Activated T-cell treated with anti-CD3 and anti-CD28 coated beads for 48 hours (primary cell): ENCODE measurements at places on chromosomes 12 and 14.

DNA sequence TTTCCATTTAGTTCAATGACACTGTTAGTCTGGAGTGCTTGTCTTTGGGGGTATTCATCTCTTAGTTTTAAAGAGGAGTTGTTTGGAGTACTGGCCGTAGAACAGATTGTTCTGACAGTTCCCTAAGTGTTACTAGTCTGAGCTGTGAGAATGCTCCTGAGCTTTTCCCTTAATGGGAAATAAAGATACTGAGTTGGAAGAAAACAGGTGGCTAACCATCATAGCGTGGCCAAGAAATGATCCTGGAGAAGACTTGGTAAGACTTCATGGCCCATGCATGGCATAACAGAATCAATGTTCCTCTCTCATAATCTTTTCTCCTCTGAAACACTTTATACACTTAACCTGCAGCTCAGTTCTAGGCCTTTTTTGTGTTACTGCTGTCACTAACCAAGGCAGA lies 6.2 kb downstream of the CALM1 start:
- no peak for DNase-seq

- no peak for DNase-seq
These were observed 13.0 kb downstream of the FERMT2 start for GRCh38 chr14:52937869-52938268.

GRCh38 chr14:55028066-55028465 lies 1.0 kb downstream of the SOCS4 start:
- no peak for DNase-seq

DNA sequence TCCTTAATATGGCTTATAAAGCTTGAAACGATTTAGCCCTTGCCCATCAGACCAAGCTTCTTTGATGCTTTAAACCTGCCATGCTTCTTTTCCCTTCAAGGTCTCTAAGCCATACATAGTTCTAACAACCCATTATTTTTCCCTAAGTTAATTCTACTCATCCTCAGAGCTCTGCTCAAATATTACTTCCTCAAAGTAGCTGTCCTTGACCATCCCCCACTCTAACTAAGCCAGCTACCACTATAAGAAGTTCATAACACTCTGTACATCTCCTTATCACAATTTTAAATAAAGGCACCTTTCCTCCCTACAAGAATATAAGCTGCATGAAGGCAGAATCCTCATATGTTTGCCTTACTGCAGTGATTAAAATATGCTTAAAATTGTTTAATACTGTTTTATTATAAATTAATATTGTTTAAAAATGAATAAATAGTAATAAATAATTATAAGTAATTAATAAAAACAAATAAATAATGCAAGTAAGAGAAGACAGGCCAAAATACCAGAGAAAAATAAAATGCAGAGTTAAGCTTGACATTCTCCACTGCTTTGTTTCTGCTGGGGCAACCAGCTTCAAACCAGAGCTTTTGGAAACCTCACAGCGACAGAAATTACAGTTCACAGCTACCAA lies 76.8 kb downstream of the NUMB start:
- no peak for DNase-seq

- no peak for DNase-seq
These were observed 148.8 kb upstream of the GARIN6 start for GRCh38 chr12:99498756-99499155.

DNA sequence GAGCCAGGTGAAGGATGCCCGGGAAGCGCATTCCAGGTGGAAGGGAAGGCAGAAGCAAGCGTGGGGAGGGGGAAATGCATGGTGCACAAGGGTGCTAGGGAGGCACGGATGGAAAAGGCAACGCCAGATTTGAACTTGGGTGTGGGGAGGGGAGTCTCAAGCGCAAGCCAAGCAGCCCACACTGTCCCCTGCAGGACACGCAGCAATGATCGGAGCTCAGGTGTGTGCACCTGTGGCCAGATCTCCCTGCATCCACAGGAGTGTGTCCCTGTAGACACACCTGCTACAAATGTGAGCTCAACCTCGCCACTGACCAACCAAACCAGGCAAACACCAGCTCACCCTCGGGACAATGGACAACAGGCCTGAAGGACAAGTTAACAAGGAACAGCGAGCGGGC lies 63.2 kb downstream of the SCARB1 start:
- DNase-seq = no peak

GRCh38 chr12:113723631-113724030 lies 242.5 kb downstream of the RBM19 start:
- no peak for DNase-seq

- DNase-seq = no peak
These were observed 194.3 kb downstream of the CAPZA3 start for GRCh38 chr12:18932211-18932610.

GRCh38 chr14:89458713-89459420 lies 41.8 kb upstream of the FOXN3 start:
- DNase-seq = no peak

DNA sequence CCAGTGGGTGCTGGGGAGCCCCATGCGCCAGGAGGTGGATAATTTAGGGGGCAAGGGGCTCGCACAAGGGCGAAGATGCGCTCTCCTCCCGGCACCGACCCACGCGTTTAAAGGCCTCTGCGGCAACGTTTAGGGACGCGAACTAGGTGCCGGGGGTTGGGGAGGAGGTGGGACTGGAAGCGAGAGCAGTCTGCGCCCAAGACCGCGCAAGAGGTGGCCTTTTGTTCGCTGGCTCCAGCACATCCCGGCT lies 1.3 kb downstream of the SLC38A1 start:
- DNase-seq = no peak

- no peak for DNase-seq
These were observed 1377.5 kb upstream of the TMEM132C start for GRCh38 chr12:126889501-126889900.

- DNase-seq = no peak
These were observed 17.9 kb upstream of the RND1 start for GRCh38 chr12:48883305-48884161.

- DNase-seq = no peak
These were observed 98.9 kb downstream of the RERG start for GRCh38 chr12:15122344-15122743.

DNA sequence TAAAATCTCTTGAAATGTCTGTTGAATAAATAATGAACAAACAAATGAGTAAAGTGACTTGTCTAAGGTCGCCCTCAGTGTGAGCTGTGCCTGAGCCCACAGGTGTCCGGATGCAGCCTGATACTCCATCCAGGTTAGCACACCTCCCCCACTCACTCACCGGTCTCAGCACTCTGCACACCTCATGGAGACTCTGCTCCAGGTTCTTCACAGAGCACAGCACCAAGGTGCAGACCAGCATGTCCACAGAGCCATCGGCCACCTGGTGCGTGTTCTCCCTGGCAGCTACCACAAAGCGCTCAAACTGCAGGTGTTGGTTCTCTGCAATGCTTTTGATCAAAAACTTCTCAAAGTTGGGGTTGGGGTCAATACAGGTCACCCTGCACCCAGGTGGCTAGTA lies 4.1 kb upstream of the KRT7 start:
- no peak for DNase-seq

GRCh38 chr14:43479596-43480195 lies 1027.4 kb downstream of the FSCB start:
- no peak for DNase-seq

- no peak for DNase-seq
These were observed 12.7 kb upstream of the BDKRB2 start for GRCh38 chr14:96191841-96192462.

DNA sequence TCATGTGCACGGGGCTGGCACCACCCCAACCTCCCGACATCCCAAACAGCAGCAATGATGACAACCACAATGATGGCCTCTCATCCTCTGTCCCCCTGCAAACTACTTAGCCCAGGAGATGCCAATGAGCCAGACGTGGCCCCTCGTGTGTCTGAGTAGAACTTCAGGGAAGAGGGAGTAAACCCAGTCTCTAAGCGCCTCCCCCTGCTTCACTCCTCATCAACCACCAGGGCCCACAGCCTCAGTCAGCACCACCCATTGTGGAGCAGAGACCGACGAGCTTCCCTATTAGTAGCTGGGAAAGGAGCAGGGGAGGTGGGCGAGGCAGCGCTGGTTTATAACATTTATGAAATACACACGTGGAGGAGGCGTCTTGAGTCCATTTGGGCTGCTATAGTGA lies 182.7 kb upstream of the SFSWAP start:
- DNase-seq = no peak
